ENCODE measurements at places on chromosomes 5 and 9.
A peak's percentile ranks its signal among the peaks of the same experiment; 100 is the strongest.

GRCh38 chr9:135029463-135029862 is 58.0 kb upstream of the OLFM1 start:
- no peak for DNase-seq

DNA sequence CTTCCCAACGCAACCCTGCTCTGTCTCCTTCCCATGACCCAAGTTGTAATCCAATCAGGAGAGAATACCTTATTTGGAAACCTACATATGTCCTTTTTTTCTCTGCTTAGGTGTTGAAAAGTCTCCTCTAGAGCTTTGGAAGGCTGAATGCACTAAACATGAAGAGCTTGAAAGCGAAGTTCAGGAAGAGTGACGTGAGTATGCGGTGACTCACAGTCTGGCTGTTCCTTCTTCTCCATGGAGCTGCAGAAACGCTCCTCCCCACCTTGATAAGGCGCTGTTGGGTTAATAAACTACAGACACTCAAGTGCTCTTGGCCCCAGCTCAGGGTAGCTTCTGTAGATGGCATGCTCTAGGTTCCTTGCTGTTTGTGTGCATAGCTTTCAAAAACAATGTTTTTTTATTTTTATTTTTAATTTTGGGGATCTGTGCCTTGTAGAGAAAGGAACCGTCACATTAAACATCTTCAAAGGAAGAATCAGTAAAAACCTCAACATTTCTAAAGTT is 30.7 kb downstream of the RAI14 start:
- peak; percentile 92 for DNase-seq

- DNase-seq, result no peak
These were observed 167.7 kb downstream of the GRIA1 start for GRCh38 chr5:153658149-153658548.

DNA sequence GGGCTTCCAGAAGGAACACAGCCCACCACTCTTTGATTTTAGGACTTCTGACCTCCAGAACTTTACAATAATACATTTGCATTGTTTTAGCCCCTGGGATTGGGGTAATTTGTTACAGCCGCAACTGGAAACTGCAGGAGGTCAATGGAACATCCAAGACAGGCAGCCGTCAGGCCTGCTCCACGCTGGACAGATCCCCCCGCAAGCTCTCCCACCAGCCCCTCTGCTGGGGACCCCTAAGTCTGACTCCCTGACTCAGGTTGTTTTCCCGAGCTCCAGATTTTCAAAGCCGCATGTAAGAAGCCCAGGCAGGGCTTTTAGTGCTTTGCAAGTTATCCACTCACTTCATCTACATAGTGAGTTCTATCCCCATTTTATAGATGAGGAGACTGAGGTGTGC is 127.6 kb downstream of the PAX5 start:
- DNase-seq, result no peak

- no peak for DNase-seq
These were observed 13.8 kb downstream of the GZMK start for GRCh38 chr5:55037890-55038289.

DNA sequence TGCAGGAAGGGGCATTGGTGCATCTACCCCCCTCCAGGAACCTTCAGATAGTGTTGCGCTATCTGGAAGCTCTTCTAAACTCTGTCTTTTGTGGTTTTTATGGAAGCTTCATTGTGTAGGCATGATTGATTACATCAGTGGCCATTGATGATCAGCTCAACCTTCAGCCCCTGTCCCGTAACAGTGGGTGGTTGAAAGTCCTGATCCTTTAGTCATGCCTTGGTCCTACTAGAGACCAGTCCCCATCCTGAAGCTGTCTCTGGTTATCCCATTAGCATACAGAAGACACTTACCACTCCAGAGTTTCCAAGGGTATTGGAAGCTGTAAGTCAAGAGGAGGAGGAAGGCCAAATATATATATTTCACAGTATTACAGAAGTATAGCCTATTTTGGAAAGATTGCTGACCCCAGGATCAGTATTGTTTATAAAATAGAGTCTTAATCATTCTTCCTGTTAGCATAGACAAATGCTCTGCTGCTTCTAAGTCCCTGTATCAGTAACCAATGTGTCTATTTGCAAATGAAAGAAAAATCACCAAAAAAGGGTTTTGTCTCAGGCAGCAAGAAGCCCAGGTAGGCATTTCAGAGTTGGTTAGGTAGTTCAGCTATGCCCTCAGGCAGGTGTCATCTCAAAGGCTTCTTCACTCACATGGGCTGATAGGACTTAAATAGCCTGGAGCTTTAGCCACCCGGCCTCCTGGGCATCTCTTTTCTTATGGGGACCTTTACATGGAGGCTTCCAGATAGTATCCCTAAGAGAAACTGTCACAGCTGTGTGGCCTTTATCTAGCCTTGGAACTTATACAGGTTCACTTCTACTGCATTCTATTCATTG is 41.6 kb downstream of the SPIN1 start:
- no peak for DNase-seq

- no peak for DNase-seq
These were observed 449.3 kb downstream of the PRR16 start for GRCh38 chr5:120913396-120913795.

DNA sequence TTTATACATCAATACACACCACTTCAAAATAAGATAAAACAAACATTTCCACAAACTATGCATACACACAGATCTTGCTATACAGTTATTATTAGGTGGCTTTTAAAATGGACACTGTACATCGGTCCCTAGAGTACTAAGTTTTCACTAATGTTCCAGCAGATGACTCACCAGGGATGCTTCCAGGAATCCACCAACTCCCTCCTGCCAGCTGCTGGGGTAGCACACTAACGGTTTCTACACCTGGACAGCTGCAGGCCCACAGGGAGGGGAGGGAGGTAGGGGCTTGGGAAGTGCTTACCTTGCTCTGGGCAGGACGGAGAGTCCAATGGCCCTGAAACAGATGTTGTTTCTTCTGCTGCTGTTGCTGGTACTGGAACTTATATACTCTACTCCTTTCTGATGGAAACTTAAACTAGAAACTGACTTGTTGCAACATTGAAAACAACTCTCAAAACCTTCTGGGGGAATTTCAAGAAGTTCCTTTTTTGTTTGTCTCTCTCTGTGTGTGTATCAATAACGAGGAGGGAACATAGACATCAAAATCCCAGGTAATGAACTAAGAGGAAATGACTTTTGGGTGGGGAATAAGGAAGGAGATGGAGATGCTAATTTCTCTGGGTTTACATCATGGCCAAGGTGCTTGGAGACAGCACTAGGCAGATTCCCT is at the start of gene IL12B:
TSS of gene IL12B (minus strand) at position 357 of the 670 bp plus-strand sequence. CDS start 3,705 bp downstream, outside the sequence.
- DNase-seq, result no peak

GRCh38 chr5:108747774-108748400 is at the start of gene FER:
Gene FER (plus strand): TSS chr5:108747897. CDS start chr5:108798183, 50,286 bp downstream.
- DNase-seq, result peak; percentile 44

DNA sequence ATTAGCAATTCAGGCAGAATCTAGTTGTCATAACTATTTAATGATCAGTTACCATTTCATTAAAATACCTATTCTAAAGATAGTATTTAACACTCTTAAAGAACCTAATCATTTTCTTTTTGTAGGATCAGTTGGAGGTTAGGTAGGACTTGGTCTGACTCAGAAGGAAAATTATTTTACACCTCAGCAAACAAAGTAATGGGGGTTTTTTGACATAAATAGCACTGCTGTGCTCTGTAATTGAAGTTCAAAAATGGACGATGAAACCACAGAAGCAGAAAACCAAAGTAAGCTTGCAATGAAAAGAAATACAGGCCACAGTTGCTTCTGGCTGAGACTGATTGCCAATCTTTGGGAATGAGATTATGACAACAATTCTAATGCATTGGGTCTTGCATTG is 187.0 kb upstream of the TRPM3 start:
- no peak for DNase-seq

DNA sequence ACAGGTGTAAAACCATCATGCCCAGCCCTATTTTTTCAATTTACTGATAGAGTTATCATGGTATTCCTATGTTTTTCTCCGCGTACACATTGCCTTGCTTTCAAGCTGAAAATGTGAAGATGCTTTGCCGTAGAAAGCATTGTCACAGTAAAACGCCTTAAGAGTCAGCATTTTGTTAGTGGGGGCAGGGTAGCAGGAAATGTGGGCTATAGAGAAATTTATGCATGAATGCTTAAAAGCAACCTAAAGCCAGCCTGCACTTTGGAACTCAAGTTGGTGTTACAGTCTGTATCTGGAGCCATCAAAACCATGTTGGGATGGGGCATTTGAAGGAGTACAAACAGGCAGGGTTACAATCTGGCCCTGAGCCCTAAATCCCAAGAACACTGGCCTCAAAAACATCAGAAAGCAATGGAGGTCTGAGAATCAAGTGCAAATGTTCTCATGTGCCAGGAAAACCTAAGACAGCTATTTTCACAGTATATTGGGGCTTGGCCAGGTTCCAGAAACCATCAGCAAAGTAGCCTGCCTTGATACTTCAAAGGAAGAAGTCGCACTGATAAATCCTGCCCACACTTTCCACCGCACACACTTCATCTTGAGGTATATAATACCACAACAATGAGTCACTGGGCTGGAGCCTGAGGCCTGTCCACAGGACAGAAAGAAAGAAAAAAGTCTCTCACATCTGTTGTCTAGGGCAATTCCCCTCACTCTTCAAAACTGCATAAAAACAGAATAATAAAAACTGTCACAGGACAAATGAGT is 313.8 kb downstream of the ENC1 start:
- DNase-seq, result peak; percentile 83

DNA sequence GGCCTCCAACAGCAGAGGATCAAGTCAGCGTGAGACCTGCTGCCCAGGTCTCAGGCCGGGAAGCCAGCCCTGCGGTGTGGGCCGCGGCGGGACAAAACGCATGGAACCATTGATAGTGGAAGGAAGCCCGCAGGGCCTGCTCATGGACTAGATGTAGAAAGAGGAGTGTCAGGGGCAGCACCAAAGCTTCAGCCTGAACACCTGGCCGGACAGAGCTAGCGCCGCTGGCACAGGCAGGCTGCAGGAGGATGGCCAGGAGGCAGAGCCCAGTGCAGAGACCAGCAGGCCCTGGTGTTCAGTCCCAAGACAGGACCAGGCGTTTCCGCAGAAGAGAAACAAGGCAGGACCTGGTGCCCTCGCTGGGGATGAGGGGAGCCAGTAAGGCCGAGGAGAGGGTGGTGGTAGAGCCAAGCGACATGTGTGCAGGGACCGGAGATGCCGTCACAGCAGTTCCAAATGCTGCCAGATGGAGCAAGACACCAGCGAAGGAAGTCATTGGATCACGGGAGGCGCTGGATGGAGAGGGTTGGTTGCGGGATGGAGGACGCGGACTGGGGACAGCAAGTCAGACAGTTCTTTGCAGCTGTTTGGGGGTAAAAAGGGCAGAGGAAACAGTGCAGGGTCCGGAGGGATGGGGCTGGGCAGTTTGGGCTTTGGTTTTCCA is 42.1 kb upstream of the OLFM1 start:
- DNase-seq, result no peak

GRCh38 chr5:147743012-147743411 is 39.5 kb downstream of the JAKMIP2 start:
- no peak for DNase-seq

DNA sequence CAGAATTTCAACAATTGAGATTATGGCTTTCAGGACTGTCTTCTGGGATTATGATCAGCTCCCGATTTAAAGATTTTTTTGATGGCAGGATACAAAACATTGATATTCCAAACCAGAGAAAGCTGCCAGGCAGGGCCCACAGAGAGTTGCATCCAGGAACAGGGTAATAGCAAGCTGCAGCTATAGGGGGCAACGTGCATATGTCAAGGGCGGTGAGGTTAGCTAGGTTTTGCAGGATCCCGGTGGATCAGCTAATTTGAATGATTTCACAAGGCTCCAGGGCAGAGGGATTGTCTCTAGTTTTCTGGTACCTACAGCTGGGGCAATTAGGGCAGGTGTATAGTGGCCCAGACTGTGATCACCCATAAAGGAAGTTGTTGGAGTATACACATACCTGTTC is 339.4 kb downstream of the CHSY3 start:
- DNase-seq, result no peak

- no peak for DNase-seq
These were observed 53.3 kb upstream of the IL17B start for GRCh38 chr5:149432376-149432775.

DNA sequence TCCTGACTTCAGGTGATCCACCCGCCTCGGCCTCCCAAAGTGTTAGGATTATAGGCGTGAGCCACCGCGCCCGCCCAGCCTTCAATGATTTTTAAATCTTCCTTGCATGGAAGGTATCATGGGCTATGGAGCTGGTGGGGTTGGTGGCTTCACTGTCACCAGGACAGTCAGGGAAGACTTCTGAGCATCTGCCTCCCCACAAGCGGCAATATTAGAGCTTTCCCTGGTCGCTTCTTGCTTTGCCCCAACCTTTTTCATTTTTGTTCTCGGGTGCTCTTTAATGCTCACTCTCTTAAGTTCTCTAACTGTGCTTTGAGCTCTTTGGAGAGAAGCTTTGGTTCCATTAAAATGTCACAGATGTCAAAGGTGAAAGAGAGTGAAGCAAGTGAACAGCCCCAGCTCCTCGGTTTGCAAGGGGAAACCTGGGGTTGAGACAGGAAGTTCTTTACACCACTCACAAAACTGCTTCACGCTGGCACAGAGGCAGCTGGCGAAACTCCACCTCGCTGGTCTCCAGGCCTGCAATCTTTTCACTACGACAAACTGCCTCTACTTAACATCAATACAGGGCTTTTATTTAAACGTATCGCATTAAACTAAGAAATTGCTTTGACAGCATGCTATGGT is 142.5 kb upstream of the RETREG1 start:
- no peak for DNase-seq

DNA sequence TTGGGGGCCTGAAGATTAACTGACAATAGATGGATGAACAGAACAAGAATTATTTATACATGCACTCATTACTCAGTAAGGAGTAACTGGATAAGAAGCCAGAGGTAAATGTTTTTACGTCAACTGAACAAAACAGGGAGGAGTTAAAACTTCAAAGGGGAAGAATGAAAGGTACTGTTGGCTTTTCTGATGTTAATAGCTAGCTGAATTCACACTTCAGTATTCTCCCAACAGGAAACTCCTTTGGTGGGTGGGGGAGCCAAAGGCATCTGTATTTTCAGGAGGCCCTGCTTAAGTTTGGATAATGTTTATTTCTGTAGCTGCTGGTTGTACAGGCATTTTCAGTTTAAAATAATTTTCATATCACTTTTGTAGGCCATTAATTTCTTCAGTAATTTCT is 23.2 kb upstream of the RFK start:
- no peak for DNase-seq

DNA sequence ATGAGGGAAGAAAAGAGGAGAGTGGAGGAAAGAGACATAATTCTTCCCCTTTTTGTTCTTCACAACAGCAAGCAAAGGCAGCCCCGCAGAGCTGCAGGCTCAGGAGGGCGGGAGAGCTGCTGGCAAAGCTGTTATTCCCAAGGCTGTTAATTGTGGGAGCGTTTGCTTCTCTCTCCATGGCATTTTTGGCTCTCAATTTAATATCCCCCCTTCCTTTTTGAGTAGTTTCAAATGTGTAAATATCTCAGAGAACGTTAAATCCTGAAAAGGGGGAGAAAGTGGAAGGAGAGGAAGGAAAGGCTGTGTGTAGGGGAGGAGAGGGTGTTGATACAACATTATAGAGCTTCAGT is 165.7 kb downstream of the NSG2 start:
- DNase-seq, result no peak

- no peak for DNase-seq
These were observed 12.3 kb downstream of the WHRN start for GRCh38 chr9:114492991-114493390.

Data from kidney capillary endothelial cell (primary cell).